ENCODE measurements at places on chromosomes 4 and X.

GRCh38 chr4:180280076-180280475 is 1963.1 kb upstream of the TENM3 start:
- no peak for DNase-seq

GRCh38 chr4:73864961-73865360 is 4.2 kb upstream of the CXCL1 start:
- DNase-seq = no peak

- no peak for DNase-seq
These were observed 44.5 kb downstream of the SHROOM4 start for GRCh38 chrX:50769389-50770063.

- no peak for DNase-seq
These were observed 94.2 kb downstream of the MFAP3L start for GRCh38 chr4:169931964-169932363.

GRCh38 chrX:39915596-39915995 is 182.2 kb downstream of the BCOR start:
- no peak for DNase-seq

DNA sequence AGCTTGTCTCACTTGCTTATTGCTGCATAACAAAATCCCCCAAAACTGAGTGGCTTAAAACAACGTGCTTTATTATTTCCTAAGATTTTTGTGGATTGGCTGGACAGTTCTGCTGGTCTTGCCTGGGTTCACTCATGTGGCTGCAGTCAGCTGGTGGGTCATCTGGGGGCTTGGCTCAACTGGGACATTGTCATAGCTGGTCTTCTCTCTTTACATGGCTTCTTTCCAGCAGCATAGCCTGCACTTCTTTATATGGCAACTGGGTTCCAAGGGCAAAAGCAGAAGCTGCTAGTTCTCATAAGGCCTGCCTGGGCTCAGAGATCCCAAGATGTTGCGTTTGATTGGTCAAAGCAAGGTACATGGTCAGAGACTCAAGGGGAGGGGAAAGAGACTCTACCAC is 33.7 kb upstream of the STAG2 start:
- DNase-seq = no peak

DNA sequence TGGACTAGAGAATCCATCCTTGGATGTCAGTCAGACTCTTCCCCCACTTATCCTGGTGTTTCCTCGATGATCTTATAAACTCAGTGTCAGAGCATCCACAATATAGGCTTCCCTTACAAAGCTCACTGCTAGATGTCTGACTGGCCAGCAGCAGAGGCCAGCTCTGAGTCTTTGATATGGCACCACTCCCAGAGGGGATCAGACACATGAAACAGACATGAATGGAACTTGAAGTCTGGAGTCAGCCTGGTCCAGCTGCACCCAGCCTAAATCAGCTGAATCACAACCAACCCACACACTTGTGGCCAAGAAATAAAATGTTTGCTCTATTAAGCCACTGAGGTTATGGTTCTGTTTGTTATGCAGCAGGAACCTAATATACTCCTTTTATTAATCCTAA is 129.6 kb upstream of the MED14 start:
- no peak for DNase-seq

DNA sequence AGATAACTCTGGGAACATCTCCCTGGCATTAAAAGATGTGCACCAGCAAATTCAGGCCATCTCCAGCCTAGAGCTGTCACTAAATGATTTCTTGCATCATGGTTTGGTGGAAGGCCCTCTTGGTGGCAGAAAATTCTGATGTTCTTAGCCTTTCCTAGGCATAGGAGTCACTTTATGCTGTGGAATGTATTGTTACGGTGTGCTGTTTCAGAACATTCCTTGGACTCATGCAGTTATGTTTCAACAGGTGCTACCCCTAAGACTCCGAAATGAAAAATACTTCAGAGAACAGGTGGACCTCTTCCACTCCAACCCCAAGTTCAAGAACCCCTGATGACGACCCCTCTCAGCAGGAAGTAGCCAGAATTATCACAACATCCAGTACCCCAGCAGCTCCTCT is 20.3 kb upstream of the PAPSS1 start:
- DNase-seq = no peak

DNA sequence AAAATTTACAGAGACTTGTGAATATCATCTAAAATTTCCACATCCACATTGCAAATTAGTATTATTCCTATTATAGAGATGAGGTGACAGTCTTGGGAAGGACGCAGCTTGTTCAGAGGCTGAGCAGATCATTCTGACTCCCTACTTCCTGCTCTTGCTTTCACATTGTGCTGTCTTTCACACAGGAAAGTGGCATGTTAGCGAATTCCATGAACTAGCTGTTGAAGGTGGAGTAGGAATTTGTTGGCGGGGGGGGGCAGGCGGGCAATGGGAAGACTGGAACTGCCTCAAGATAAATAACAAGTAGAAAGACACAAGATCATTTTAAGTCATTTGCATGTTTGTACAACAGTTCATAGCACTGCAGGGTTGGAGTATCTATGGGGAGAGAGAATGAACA is 2.3 kb downstream of the PF4V1 start:
- DNase-seq = no peak

- no peak for DNase-seq
These were observed 66.1 kb downstream of the MAGEA10 start for GRCh38 chrX:152072236-152072635.

GRCh38 chrX:14673764-14674163 is 144.4 kb downstream of the GLRA2 start:
- DNase-seq = no peak

- DNase-seq = no peak
These were observed 23.7 kb downstream of the MAOA start for GRCh38 chrX:43679778-43680177.

DNA sequence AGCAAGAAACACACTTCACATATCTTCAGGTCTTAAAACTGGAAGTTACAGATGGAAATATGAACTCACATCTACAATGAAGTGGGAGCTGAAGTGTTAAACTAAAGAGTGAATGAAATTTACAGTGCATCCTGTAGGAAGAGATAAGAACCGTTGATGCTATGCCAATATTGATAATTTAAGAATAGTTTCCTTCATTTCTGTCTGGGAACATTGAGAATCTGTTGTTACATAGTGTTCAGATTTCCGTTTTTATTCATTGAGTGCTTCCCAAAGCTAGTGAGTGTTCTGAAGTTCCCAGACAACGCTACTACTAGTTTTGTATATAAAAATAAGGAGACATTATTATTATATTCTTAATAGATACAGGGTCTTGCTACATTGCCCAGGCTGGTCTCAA is 52.3 kb downstream of the UBE2K start:
- no peak for DNase-seq

DNA sequence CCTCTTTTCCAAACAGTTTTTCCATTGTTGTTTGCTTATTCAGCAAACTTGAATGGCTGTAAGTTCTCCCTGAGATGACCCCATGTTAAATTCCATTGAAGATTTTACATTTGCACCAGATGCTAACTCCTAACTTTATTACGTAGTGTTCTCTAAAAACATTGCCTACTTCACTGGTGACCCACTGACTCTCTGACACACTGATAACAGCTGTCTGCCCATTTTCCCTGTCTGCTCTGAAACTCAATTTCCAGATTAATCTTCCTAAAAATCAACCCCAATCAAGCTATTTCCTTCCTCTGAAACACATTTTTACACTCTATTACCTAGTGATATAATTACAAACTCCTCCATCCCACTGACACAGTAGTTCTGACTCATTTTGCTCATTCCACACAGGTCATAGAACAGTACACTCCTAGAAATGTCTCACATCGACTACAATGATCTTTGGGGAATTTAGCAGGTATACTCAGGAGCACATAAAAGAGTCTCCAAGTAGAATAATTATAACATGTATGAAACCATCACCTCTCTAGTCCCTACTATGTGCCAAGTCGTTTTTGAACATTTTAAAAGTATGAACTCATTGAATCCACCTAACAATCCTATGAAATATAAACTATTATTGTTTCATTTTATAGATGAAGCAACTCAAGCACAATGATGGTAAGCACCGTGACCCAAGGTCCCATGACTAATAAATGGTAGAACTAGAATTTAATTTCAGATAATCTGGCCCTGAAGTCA is 210.9 kb downstream of the SLIT2 start:
- no peak for DNase-seq

DNA sequence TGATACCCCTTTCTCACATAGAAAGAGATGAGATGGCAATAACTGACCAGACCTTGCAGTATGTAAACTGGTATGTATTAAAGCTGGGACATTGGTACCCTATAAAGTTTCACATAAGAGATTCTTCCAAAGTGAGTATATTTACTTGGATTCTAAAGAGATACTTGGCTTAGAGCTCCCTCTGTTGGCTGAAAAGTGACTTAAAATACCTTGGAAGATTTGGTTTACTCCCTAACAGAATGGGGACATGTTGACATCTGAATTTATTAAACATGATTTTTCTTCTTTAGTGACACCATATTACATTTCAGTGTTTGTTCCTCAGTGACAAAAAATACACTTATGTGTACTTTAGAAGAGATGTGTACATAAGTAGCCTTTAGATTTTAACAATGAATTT is 47.9 kb upstream of the RGN start:
- DNase-seq = no peak

DNA sequence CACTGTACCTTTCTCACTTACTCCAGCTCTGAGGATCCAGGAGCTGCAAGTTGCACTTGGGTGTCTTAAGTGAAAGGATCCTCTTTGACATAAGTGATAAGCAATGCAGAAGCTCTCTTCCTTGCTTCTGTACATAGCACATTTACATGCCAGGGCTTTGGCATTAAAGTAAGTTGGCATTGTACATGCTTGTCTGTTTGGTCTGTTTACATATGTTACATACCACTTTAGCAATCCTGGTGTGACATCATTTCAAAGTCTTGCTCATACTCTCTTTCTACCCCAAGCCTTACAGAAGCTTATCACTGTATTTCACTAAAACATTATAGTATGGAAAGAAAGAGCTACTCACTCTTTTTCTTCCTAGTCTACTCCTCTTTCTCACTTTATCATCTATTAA is 2548.3 kb downstream of the ARAP2 start:
- no peak for DNase-seq

All from stimulated activated CD8-positive, alpha-beta memory T cell treated with anti-CD3 and anti-CD28 coated beads, Interleukin-12 subunit alpha, Interleukin-12 subunit beta, amount 100 ng/mL, for 1 hour (primary cell).